BE2C (cell line): ENCODE measurements at places on chromosomes 7 and 10.

GRCh38 chr10:44387853-44388251 lies 3.0 kb upstream of the CXCL12 start:
- DNase-seq: no peak

DNA sequence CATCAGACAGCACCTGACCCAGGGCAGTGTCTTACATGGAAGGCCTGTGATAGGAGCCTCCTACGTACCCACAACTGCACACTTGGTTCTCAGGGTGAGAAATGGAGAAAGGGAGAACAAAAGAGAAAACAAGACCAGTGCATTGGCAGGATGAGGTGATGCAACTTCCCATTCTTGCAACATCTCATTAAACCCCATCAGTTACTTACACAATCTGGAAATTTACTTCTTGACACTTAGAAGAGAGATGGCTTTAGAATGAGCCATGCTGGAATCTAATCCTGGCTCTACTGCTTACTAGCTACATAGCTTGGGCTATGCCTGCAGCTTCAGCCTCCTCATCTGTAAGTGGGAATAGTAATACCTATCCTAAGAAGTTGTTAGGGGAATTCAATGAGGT lies 391.7 kb downstream of the KCNMA1 start:
- DNase-seq: no peak

DNA sequence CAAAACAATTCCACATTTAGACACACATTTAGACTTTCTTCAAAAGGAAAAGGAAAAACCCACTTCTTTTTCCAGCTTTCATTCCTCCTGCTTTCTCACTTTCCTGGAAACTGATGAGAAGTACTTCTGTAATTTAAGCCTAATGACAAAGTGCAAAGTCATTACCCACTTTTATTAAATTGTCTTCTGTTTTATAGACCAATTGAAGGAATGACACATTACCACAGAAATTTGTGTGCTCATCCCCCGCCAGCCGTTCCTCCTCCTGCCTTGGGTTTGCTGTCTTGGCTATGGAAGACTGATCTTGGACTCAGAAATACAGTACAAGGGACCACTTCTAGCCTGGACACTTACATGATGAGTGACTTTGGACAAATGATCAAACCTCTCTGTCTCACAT lies 717.8 kb downstream of the SORCS3 start:
- DNase-seq: no peak

- no peak for DNase-seq
These were observed 34.5 kb downstream of the PPP1R3C start for GRCh38 chr10:91598211-91598977.

DNA sequence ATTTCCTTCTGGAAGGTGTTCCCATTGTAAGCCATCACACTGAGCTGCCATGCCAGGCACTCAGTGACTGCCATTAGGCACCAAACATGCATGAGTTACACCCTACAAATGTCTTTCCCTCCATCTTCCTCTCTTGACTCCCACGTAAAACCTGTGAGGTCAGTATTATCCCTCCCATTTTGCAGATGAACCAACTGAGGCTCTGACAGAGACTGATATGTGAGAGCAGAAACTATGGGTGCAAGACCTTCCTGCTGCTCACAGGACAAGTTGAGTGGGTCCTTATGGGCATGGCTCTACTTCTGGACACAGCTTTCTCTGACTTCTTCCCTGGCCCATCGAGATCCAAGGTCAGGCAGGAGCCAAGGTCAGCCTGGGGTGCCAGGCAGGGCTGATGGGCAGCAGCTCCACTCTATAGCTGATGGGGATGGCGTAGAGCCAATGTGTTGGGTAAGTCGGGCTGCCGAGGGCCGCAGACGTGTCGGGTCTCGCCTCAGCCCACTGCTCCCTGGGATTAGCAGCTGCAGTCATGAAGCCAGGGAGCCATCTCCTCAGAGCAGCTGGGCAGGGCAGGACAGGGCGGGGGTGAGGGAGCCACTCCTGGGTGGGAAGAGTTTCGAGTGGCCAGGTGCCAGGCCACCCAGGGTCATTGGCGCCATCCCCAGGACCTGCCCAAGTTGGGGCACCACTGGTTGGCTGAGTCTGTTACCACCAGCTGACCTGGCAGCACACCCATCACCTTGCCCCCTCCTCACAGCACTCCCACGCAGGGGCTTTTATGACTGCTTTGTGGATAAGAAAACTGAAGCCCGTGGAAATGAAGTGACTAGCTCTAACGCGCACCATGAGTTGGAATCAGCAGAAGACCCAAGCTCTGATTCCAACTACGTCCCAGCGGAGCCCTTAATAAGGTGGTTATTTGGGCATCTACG lies 117.8 kb upstream of the ZMIZ1 start:
- no peak for DNase-seq

DNA sequence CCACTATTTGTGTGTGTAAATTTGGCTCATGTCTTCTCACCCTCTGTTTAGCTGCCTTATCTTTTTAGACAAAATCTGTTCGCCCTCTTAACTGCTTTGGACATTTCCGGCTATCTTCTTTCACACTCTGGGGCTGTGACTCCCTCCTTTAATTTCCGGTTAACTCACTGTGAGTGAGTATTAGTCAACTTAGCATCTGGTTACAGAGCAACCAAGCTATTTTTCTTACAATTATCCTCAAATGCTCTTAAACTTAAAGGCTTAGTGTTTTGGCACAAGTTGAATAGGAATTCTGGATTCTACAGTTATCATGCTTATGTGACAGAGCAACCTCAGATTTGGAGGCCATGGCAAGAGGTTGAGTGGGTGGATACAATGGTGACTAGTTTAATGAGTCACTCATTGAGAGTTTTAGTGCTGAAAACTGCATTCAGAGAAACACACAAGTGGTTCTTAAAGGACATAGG lies 177.6 kb upstream of the SEMA3A start:
- DNase-seq: no peak

DNA sequence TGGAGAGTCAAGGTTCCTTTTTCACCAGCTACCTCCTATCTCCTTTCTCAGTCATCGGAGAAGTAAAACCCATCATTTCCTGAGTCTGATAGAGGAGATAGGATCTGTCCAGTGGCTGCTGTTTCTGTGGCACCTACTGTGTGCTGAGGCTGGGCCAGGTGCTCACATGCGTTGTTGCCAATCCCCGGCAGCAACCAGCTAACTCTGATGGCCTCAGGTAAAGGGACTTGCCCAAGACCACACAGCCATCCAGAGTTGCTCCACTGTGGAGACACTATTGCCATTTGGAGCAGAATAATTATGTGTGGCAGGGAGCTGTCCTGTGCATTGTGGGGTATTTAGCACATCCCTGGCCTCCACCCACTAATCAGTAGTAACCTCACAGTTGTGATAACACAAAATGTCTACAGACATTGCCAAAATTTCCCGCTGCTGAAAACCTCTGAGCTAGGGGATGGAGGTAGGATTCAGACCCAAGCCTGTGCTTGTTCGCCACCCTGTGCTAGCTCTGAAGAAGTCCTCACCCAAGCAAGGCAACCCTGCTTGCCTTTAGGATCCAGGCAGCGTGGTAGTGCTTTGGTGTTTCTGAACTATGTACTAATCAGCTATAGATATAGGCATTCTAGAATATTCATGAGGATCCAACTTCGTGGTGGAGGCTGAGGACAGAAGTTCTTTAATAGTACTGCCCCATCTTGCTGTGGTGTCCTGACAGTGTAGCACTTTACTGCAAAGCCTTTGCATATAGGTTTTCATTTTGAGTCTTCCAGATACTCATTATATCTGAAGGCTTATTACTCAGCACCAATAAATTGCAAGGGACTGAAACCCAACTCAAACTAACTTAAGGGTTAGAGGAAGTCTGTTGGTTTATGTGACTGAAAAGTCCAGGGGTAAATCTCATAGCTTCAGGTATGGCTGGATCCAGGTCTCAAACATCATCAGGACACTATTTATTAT lies 164.6 kb downstream of the GRK5 start:
- no peak for DNase-seq

DNA sequence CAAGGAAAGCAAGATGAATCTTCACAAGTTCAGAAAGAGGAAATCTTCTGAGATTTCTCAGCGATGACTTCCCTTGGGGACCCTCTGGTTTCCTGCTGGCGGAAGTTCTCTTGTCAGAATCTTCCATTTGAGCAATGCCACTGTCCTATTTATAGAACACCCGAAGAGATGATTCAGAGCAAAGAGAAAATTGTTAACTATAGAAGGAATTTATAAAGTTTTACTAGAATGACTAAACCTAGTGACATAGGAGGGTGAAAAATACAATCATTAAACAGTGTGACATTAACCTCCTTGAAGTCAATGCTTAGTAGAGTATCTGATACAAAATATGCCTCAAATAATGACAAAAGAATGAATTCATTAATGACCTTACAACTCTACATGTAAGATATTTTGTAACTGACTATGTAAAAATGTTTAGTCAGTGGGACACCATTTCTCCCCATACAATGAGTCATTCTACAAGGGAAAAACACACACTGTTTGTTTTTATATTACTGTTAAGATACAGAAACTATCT lies 206.5 kb upstream of the CNTNAP2 start:
- DNase-seq: no peak

DNA sequence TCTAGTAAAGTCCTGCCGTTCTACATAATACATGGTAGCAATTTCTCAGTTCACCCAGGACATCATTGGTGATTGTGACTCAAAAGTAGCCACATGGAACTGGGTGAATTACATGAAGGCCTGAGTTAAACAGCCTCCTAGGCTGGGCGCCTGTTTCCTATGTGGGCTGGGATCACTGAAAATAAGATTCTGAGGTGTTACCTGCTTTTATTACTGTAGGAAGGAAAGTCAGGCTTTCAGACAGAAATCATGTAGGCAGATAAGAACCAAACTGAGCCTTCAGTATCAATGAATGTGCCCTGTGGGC lies 160.4 kb downstream of the CAMK1D start:
- no peak for DNase-seq

GRCh38 chr10:14687340-14687739 lies 87.4 kb downstream of the FAM107B start:
- no peak for DNase-seq

DNA sequence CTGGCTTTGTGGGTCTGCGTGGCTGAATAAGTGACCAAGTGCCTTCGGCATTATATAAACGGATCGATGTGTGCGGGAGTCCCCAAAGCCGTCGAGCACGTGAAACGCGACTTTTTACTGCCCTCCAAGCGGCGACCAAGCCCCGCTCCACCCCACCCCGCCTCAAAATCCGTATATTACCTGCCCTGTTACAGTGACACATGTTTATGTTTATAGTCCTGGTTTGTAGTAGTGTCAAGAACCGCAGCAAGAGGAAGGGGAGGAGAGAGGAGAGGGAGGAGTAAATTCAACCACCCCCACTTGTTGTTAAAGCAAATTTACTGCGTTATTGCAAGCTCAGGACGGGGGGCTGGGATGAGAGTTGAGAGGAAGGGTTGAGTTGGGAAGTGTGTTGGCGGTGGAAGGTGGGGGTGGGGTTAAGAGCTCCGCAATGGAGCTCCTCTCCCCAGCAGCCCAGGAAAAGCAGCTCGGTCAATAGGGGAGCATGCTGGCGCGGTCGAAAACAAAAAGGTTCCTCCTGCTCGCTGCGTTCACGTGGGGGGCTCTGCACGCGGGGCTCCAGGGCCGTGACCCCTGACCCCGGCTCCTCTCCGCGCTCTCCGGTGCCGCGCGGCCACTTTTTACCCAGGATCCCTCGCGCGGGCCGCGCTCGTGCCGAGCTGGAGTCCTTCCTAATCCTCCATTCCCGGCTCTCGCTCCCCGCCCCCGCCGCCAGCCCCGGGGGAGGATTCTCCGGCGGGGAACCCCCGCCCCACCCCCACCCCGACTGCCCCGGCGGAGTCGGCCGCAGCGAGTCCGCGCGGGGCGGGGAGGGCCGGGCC lies at the start of gene SKIDA1:
TSS of gene SKIDA1 (minus strand) at position 316 of the 821 bp plus-strand sequence. CDS start 7,860 bp downstream, outside the sequence.
- DNase-seq: peak; percentile 89

DNA sequence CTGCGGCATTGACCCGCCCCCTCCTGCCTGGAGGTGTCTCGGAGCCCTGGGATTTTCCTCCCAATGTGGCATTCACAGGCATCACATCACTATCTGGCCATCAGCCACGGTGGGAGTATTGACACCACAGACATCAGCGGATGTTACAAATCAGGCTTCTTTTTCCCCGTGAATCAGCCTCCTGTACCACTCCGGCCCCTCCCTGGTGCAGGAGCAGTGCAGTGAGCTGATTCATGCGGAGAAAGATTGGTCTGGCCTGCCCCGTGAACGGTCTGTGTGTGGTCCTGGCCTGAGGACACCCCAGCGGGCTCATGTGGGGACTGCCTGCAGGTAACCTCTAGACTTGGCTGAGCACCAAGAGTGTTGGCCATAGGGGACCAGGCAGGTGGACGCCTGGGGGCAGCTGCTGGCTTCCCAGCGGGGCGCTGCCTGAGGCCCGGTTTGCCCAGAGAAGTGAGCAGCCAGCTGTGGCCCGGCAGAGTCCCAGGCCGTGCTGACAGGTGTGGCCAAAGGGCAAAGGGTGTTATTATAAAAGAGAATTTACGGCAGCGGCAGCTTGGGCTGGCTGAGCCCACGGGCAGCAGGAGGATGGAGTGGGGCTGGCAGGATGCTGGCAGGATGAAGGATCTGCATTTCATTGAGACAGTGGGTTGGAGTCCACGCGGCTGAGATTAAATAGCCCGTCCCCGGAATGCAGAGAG lies 32.1 kb upstream of the GNA12 start:
- no peak for DNase-seq

DNA sequence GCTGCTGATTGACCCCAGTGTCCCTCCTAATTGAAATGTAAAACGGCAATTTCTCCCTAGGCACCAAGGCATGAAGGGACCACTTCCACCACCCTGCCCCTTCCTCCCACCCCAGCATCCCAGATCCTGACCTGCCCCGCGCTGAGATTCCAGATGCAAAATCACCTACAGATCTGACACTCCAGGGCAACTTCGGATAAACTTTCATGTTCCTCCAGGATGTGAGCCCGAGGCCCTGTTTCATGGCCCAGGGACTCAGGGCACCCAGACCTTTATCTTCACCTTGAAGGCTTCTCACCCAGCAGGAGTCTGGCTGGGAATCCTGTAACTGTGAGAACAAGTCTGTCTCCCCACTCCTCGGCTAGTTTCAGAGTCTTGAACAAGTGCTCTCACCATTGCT lies 361.8 kb downstream of the PLXNA4 start:
- DNase-seq: no peak

- DNase-seq: no peak
These were observed 6.5 kb downstream of the ATP5F1C start for GRCh38 chr10:7794251-7795026.

DNA sequence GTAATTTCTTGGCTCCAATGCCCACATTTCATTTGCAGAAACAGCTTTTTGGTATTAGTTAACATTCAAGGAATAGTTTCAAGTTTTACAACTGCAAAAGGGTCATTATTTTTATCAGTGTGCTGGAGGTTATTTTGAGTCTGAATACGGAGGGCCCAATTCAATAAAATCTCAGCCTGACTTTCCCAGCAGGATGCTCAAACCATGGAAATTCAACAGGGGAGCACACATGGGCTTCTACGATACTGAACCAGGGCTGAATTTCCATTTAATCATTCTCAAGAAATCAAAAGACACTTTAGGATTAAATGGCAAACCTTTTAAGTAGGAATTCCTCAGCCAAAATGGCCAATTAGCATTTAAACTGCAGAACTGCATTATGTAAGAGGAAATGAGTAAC lies 700.9 kb upstream of the ANKRD30A start:
- no peak for DNase-seq

- no peak for DNase-seq
These were observed 158.6 kb downstream of the NRF1 start for GRCh38 chr7:129769866-129770808.

- no peak for DNase-seq
These were observed 208.5 kb downstream of the TRIL start for GRCh38 chr7:28749638-28750037.
